ENCODE measurements at places on chromosomes 6 and 20.

DNA sequence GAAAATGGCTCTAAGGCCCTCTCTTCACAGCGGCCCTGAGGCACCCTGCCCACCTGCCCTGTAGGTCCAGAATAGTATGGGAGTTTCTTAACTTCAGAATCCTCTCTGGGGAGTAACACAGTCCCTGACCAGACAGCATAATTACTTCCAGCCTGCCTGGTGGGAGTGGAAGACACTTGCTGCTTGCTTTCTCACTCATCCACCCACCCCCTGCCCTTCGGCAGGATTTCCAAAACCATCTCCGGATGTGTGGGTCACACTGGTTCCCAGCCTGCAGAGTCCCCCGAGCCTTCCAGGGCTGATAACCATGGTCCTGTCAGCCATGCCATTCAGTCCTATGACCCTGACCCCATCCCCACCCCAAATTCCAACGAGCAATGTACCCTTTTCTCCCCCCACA lies 5.4 kb downstream of the SLC29A1 start:
- peak; percentile 57 for DNase-seq

- no peak for DNase-seq
Measured at GRCh38 chr6:24721461-24722215, 2.7 kb upstream of the C6orf62 start.

- peak; percentile 42 for DNase-seq
Measured at GRCh38 chr6:109799664-109800063, 108.6 kb downstream of the FIG4 start.

DNA sequence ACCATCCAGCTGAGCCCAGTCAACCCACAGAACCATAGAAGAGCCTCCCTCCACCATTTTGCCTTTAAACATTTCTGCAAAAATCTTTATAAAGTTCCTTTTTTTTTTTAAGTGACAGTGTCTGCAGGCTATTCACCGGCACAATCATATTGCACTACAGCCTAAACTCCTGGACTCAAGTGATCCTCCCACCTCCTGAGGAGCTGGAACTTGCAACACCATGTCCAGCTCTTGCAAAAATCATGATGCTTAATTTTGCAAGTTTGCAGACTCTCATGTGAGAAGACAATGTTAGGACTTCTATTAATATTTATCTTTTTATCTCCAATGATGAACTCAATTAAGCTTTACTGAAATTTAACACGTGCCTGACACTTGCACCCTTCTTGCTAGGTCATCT lies 88.8 kb downstream of the INSM1 start:
- no peak for DNase-seq

DNA sequence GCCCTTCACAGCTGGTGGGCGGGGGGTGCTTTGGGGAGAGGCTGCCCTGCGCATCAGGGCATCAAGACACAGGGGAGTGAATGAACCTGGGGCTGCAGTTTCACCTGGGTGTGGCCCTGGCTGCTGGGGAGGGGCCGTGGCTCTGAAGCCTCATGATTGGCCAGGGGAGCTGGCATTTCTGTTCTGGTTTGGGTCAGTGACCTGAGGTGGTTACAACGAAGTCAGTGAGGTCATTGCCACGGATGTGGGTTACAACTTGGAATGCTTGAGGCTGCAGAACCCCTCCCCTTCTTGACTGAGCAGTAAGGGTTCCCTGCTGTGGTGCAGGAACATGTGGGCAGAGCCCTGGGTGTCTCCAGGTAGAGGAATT lies 3.0 kb downstream of the TCEA2 start:
- peak; percentile 81 for DNase-seq

- no peak for DNase-seq
Measured at GRCh38 chr6:40461643-40462042, 125.5 kb downstream of the LRFN2 start.

GRCh38 chr6:13013681-13014503 lies 297.3 kb downstream of the PHACTR1 start:
- no peak for DNase-seq

DNA sequence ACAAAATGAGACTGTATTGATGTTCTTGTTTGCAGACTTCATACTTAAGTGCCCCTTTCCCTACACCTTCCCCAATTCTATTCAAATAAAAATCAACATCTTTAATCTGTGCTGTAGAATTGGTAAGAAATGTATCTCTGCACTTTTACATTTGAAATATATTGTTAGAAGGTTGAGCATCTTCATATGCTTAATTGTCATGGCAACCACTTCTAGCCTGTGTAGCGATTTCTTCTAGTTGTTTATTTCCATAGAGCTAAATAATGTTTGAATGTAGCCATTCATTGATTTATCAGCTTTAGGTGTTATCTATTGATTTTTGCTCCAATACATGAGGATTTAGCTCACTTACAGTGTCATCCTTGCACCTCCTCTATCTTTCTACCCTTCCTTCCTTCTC lies 37.7 kb upstream of the ZNFX1 start:
- DNase-seq: no peak

DNA sequence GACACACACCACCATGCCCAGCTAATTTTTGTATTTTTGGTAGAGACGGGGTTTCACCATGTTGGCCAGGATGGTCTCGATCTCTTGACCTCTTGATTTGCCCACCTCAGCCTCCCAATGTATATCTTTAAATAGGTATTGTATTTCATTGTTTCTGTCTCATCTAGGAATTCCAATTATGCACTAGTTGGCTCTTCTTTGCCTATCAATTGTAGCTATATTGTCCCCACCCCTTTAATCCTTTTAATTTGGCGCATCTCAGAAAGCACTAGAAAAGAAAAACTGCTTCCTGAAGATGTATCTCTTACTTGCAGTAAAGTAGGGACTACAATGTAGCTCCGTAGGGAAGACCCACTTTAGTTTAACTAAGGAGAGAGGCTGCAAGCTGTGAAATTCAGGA lies 10.5 kb upstream of the MAVS start:
- no peak for DNase-seq

DNA sequence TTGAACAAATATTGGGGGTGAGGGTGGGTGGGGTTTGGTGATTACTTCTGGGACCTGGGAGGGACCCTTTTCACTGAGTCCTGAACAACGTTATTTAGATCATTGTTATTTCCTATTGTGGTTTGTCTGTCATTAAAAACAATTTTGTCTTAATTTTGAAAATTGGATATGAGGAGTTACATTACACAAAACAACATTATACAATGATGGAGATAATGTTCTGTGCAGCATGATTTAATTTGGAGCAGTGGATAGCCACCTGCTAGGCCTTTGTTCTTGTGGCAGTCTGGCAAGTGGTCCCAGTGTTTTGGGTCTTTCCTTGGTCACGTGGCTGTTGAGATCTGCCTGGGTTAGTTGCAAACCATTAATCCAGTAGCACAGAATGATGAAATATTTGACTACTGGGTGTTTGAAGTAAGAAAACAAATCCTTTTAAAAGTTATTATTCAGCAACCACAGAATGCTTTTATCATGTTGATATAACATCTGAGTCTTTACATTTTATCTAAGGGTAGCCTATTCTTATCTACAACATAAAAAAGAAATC lies 172.8 kb downstream of the CDKAL1 start:
- DNase-seq: no peak

GRCh38 chr6:85405175-85405852 lies 44.6 kb upstream of the NT5E start:
- DNase-seq: no peak

DNA sequence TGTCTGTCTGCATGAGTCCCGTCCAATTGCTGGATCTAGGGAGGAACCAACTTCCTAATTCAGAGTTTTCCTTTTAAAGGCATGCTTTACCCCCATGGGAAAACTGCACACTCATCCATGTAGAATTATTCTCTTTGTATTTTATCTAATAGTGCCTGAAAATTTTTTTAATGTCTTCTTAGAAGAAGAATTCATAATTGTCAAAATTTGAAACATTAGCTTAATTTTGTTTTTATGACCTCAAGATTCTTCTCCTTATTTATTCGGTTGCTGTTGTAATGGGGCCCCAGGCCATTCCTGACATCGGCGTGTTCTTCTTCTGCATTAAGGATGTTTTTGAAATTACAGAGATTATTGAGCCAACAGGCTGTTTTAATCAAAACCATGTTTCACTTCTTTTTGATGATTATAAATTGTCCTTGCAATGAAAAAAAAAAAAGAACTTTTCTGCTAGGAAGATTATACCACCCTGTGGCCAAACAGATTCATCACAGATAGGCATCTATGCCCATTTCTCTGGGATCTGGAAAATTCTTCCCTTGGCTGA lies 100.3 kb downstream of the ZNF217 start:
- DNase-seq: no peak

DNA sequence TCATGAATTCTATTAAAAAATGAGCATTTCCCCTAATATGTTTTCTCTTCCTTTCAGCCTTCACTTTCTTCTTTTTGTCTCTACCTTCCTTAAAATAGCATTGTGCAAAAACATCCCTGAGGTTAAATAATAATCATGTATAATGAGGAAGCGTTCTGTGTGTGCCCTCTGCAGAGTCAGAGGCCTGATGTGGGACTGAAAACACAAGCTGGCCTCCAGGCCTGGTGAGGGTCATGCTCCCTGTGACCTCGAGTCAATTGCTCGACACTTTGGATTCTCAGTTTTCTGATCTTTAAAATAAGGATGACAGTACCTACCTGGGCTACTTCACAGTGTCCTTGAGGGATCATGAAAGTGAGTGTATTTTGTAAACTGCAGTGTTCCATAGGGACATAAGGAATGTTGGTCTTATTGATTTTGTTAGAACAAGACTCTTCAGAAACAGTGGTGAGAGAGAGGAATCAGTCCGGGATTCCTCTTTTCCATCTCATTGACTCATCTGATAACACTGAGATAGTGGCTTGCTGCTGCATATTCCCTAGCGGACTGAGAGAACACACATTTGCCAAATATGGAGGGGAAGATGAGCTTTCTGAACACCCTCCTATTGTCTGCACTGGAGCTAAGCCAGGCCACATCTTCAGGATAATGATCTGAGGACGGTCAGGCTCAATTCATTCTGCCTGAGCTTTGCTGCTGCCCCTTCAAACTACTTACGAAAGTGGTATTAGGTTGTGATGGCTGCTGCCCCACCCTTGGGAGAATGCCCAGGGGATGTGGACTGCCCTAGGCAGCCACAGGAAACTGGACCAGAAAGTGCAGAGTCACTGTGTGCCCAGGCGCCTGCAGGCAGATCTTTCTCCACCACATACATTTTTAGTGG lies 39.6 kb upstream of the PDE7B start:
- peak; percentile 15 for DNase-seq

GRCh38 chr6:79762370-79762769 lies 131.2 kb downstream of the SH3BGRL2 start:
- no peak for DNase-seq

DNA sequence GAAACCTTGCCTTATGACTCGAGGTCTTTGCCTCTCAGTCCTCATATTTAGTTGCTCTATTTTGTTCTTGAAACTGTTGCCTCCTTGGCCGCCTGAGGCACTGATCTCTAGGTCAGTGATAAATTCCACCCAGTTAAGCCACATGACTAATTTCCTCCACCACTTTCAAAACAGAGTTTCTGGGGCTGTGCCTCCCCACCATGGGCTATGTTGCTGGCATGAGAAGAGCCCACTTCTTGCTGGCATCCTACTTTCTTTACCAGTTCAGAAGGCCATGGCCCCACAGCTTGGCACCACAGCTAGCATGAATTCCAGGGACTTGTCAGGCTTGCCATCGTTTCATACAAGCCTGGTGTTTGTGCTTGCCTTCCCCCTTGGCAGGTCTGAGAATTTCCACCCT lies 361.4 kb upstream of the JAG1 start:
- DNase-seq: peak; percentile 19

DNA sequence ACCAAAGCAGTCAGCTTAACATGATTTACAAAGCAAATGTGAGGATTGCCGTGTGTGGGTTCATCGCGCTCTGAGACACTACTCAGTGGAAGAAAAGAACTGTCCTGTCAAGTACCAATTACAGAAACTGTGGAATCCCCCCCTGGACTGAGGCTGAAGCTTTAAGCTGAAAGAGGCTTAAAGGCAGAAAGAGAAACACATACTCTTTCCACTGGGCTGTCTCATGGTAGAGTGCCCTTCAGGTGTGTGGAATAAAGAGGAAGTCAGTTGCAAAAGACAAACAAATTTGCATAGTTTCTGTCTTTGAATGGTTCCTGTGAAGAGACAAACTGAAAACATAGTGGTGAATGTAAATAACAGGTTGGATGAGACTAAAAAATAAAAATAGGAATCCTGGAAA lies 560.4 kb upstream of the SYNCRIP start:
- no peak for DNase-seq

Measured in foreskin fibroblast (primary cell).